ENCODE measurements at places on chromosomes 3 and 15. TPM values are rescaled to one million over a fixed set of nuclear protein-coding genes. Genes with fewer than 3 reads are reported as not detected.

DNA sequence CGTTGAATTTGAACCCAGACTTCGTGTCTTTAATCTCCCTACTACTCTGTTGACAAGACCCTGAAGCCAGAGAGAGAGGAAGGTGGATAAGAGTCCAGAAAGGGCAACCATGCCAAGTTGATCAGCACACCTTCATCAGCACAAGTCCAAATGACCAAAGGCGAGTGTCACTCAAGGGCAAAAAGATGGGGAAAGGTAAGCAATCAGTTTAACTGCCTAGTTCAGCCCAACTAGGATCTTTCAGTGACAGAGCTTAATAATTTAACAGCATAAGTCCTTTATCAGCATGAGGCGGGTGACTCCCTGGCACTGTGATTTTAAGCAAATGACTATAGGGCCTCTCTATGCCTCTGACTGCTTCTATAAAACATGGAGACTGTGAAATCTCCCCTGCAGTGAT lies 6.2 kb downstream of the SUCLG2 start:
- H3K36me3 ChIP-seq: peaks cover 50% of the 10 kb centered on the region
- H3K4me1 ChIP-seq: peaks cover 82% of the 10 kb centered on the region
- H3K27me3 ChIP-seq: no peaks in the 10 kb centered on the region
- DNase-seq: no peak

- H3K36me3 ChIP-seq: peaks cover 61% of the 10 kb centered on the region
- H3K27ac ChIP-seq: peak overlapping the region; percentile 53
- H3K27me3 ChIP-seq: no peaks in the 10 kb centered on the region
Measured at GRCh38 chr3:39144095-39144747, 9.2 kb downstream of the CSRNP1 start.

GRCh38 chr3:30661098-30661873 lies 54.9 kb downstream of the TGFBR2 start:
- peaks cover 95% of the 10 kb centered on the region for H3K4me1 ChIP-seq
- peaks cover 66% of the 10 kb centered on the region for H3K36me3 ChIP-seq
- peak overlapping the region; percentile 86 for H3K27ac ChIP-seq
- no peaks in the 10 kb centered on the region for H3K27me3 ChIP-seq
- no peak for DNase-seq

DNA sequence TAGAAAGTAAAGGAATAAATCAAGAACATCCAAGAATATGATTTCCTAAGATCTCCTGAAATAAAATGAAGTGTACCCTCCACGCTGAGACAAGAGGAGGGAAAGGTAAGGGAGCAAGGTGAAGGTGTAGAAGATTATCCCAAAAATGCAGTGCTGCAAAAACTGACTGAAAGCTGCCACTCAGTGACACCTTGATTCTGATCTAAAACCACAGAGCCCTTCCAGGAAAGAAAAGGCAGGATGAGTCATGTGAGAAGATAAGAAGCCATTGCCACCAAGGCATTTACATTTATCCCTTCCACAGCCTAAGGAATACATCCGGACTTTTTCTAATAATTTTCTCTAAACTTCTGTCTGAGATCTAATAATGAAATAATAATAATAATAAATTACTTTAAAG lies 49.9 kb downstream of the IGSF11 start:
- H3K27me3 ChIP-seq: peaks cover 5% of the 10 kb centered on the region
- no peaks in the 10 kb centered on the region for H3K36me3 ChIP-seq
- peaks cover 17% of the 10 kb centered on the region for H3K4me1 ChIP-seq
- no peak for DNase-seq
- no peak overlapping the region for H3K4me3 ChIP-seq
- no peak overlapping the region for H3K27ac ChIP-seq

The TEX55 gene
- total RNA-seq: not detected

The DENND6A gene
- 51.0 TPM for total RNA-seq
